Activated naive CD8-positive, alpha-beta T cell treated with anti-CD3 and anti-CD28 coated beads for 36 hours (primary cell): ENCODE measurements at places on chromosomes 6 and 20.

DNA sequence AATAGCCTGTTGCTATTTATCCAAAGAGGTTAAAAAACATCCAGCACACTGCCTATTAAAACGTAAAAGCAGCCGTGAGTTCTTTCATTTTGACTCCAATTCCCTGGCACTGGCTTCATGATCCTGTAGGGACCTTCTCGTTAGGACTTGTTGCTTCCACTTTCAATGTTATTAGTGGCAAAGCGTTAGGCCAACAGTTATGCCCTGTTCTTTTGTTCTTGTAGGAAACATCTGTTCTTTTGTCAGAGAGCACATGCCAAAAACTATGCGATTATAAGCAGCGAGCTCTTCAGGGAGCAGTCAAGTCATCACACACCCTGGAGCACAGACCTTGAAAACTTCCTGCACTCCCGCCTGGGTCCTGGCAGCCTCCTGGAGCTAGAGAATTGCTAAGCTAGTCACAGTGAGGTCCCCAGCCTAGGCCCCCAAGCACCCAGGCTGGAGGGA lies 609.5 kb upstream of the ARID1B start:
- no peak for DNase-seq

GRCh38 chr6:154457046-154457713 lies 53.3 kb downstream of the CNKSR3 start:
- DNase-seq = no peak

DNA sequence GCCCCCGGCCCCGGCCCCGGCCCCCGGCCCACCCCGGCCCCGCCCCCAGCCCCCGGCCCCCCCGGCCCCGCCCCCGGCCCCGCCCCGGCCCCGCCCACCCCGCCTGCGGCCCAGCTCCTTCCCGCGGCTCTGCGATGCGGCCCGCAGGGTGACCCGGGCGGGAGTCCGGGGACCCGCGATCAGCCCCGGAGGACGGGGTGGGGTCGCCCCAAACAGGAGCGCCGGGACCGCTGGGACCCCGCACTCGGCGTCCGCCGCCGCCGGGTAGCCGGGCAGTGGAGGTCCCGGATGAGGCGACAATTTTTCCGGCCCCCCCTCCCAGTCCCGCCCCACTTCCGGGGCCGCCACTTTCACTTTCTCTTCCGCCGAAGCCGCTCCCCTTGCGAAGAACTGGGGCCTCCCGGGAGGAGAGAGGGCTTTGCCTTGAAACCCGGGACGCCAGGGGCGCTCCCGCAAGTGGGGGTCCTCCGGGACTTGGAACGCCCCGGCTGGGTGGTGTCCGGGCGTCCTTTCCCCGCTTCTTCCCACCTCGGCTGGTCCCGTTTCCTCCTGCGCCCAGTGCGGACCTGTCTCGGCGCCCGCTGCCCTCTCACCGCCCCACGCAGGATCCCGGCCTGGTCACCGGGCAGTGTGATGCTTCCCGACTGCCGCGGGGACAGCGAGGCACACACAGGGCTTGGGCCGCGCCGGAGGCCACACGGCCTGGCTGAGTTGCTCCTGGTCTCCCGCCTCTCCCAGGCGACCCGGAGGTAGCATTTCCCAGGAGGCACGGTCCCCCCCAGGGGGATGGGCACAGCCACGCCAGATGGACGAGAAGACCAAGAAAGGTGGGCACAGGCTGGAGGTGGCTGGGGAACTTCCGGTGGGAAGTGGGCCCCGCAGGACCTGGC lies at the start of gene RBCK1:
Gene RBCK1 (plus strand): TSS at position 347 of the 890 bp plus-strand sequence. CDS start 459 bp downstream, at position 806.
- peak; percentile 91 for DNase-seq

GRCh38 chr6:17224056-17224455 lies 57.1 kb upstream of the RBM24 start:
- DNase-seq = no peak

- DNase-seq = no peak
Observed at GRCh38 chr6:140957386-140957785, 1175.3 kb upstream of the GJE1 start.

DNA sequence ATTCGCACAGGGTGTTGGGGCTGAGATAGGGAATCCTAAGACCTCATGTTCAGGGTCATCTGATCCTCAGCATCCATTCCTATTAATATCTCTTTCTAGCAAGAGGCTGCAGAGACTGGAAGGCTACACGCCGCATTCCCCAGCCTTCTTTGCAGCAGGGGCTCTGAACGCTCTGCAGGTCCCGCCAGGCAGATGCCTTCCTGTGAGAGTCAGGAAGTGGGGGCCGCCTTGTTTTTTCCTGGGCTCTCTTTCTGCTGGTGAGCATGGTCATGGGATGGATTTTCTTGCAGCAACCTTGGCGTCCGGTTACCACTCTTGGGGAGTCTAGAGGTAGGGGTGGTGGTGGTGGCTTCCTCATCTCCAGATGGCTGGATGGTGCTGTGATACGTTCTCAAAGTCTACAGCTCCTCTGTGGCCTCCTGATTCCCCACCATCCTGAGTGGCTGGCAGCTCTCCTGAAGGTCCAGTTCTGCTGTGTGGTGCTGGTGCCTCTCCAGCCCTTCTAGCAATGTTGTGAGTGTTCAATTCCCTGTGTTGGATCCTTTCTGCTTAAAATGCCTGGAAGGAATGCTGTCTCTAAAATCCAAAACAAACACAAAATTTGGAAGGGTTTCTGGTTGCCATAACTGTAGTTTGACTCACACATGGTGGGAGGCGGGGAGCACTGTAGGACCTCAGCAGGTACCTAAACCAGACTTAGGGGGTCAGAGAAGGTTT lies 111.9 kb downstream of the CEBPB start:
- no peak for DNase-seq

- DNase-seq = no peak
Observed at GRCh38 chr20:2902291-2902690, 29.0 kb downstream of the PTPRA start.

GRCh38 chr20:11355345-11355744 lies 562.3 kb upstream of the BTBD3 start:
- DNase-seq = no peak

DNA sequence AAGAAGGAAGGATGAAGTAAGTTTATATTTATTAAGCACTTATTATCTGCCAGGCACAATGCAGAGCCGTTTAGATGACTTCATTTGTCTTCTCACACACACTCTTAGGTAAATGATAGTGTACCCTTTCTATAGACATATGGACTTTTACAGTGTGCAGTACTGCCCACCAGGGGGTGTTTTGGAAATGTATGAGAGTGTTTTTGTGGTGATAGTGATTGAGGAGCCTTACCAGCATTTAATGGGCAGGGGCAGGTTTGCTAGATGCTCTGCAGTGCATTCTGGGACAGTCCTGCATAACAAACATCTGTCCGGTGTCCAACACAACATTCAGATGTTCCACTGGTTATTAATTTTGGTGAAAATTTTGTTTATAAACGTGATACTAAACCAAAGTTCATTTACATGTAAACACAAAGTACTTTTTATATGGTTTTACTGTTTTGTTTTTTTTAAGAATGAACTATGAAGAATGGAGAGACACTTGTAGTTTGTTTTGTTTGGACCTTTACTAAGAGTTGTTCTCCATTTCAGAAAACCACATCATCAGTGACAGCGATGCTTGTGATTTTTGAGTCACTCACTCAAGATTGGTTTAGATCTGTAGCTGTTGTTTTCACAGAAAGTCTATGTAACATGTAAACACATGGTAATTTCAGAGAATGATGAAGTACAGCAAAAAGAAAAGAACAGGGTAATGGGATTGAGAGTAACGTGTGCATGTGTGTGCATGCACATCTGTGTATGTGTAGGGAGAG lies 19.9 kb downstream of the KCNS1 start:
- no peak for DNase-seq

GRCh38 chr6:54071821-54072340 lies 39.4 kb upstream of the MLIP start:
- DNase-seq = no peak

DNA sequence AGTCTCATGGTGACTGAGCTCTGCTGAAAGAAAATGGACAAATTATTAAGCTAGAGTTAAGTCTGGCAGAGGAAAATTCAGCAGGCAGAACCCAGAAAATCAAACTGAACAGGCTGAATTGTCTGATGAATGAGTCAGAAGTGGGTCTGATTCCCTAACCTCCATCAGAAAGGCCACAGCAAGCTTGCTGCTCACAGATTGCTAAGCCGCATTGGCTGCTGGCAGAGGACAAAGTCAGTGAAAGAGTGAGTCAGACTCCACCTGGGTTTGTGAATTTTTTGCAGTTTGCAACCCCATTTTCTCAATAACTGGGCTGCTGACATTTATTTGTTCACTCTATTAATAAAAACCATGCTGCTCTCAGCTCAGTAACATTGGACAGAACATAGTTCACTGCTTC lies 191.3 kb downstream of the EPM2A start:
- no peak for DNase-seq

- DNase-seq = no peak
Observed at GRCh38 chr20:62284448-62284847, 18.3 kb upstream of the ADRM1 start.

DNA sequence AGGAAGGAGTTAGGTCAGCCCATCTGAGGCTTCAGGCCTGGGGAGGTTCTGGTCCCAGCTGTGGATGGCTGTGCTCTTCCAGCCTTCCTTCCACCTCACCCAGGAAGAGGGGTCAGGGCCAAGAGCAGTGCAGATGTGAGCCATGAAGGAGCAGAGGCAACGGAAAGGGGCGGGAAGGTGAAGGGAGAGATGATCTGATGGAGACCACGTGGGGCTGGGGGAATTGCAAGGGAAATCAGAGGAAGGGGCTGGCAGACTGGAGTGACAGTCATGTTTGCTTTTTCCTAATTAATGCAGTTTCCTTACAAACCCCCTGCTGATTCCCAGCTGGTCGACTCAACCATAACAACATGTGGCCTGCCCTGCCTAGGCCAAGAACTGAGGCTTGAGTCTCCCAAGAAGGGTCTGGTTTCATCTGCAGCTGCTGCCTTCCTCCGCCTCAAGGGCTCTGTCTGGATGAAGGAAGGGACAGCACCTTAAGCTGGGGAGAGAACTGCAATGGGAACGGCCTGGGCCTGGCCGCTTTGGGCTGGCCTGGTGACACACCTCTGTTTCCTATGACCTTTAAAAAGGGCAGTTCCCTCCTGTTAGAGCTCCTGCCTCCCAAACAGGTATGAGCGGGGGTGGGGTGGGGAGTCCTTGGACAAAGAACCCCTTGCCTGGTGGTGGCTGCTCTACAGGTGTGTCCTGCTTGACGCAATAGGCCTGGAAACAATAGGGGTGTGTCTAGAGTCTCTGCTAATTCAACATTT lies 7.8 kb upstream of the MRPS18A start:
- DNase-seq = no peak

- no peak for DNase-seq
Observed at GRCh38 chr20:47427746-47428145, 71.2 kb upstream of the ZMYND8 start.

- DNase-seq = no peak
Observed at GRCh38 chr6:71043902-71044301, 87.0 kb upstream of the B3GAT2 start.

- DNase-seq = no peak
Observed at GRCh38 chr6:106574741-106575458, 54.4 kb downstream of the RTN4IP1 start.

GRCh38 chr20:44405785-44406571 lies 50.5 kb downstream of the HNF4A start:
- no peak for DNase-seq
